ENCODE measurements at places on chromosomes 1 and 21.
A peak's percentile ranks its signal among the peaks of the same experiment; 100 is the strongest.

- no peak for DNase-seq
Observed at GRCh38 chr1:27374362-27375086, at the start of gene FCN3. TSS of gene FCN3 (minus strand) at chr1:27374824. CDS start at chr1:27374818, 6 bp downstream.

- no peak for DNase-seq
Observed at GRCh38 chr1:90753556-90753955, 36.5 kb upstream of the BARHL2 start.

- DNase-seq = no peak
Observed at GRCh38 chr1:78501203-78501602, 10.4 kb downstream of the PTGFR start.

- no peak for DNase-seq
Observed at GRCh38 chr1:161739865-161740566, 9.6 kb upstream of the DUSP12 start.

DNA sequence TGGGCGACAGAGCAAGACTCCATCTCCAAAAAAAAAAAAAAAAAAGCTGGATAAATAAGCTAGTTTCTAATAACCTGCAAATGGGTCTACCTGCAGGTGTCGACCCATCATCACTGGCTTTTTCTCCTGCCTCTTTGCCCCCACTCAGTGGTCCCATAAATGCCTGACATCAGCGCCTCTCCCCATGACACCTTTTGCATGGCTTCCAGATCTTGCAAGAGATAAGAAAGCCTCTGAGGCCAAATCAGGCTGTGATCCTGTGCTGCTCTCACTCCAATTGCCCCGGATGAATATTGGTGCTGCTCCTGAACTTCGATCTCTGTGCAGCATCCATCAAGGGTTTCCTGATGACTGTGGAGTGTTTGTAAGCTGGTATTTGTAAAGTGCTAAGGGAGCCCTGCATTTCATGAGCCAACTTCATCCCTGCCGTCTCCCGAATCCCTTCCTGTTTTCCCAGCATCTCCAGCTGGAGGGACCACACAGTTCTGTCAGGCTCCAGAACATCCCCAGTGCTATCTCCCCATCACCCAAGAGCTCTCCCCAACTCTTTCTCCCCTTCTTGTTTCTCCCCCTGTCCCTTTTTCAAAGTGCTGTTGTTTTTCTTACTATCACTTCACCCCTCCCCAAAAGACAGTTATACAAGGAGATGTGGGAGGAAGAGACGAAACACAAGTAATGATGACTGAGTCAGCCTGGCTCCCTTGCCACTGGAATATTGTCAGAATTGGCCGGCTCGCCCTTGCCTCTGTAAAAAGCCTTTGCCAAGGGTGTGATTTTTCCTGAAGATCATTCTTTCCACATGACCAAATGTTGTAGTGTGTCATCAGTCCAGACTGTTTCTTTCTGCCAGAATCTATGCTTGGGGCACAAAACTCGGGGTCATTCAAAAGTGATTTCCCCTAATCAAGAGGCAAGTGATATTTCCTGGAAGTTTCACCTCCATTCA lies 2.8 kb upstream of the EFHD2 start:
- no peak for DNase-seq

- peak; percentile 53 for DNase-seq
Observed at GRCh38 chr1:222777977-222778376, 36.9 kb upstream of the DISP1 start.

- peak; percentile 3 for DNase-seq
Observed at GRCh38 chr1:200979574-200980451, 43.7 kb downstream of the KIF21B start.

DNA sequence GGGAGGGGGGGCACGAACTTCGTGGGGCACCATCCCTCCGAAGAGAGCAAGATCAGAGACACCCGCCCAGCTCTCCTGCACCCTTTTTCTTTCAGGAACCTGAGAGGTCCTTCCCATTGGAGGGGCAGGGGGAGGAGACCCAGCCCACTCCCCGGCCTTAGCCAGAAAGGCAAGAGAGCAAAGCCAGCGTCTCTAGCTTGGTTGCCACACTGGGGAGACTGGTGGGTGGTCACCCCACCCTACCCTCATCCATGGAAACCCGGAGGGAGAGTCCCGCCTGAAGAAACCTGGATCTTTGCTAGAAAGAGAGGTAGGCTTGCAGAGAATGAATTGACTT lies 246 bp downstream of the ATP2B4 start:
- DNase-seq = peak; percentile 70

DNA sequence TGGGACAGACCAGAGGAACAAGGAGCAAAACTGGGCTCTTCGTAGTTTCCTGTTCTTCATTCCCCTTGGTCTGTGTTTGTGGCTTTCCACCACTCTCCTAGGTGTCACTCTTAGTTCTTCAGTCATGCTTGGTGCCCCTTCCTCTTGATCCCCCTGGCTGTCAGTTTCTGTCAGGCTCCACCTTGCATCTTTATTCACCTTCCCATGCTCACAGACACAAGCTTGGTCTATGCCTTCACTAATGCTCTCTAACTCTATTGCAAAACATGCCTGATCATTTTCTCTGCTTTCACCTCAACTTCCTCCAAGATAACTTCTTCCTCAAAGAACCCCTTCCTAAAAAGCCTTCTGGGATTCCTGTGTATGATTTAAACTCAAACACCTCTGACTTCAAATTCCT lies 122.9 kb downstream of the GLUL start:
- DNase-seq = no peak

- peak; percentile 32 for DNase-seq
Observed at GRCh38 chr1:68231627-68232288, 565 bp downstream of the WLS start.

DNA sequence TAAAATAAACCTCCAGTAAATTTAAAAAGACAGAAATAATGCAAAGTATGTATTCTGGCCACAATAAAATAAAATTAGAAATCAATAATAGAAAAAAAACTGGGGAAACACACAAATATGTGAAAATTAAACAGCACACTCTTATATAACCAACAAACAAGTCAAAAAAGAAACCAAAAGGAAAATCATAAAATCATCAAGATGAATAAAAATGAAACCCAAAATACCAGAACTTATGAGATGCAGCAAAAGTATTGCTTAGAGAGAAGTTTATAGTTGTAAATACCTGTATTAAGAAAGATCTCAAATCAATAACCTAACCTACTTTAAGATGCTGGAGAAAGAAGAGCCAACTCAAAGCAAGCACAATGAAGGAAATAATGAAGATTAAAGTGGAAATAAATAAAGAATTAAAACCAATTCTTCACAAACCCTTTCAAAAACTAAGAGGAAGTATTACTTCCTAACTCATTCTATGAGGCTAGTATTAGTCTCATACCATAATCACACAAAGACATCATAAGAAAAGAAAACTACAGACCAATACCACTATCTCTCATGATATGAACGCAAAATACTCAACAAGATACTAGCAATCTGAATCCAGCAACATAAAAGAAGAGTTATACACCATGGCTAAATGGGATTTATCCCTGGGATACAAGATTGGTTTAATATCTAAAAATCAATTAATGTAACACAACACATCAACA lies 6.4 kb upstream of the KRTAP10-3 start:
- no peak for DNase-seq

GRCh38 chr1:238060061-238060460 lies 169.3 kb upstream of the ZP4 start:
- no peak for DNase-seq

DNA sequence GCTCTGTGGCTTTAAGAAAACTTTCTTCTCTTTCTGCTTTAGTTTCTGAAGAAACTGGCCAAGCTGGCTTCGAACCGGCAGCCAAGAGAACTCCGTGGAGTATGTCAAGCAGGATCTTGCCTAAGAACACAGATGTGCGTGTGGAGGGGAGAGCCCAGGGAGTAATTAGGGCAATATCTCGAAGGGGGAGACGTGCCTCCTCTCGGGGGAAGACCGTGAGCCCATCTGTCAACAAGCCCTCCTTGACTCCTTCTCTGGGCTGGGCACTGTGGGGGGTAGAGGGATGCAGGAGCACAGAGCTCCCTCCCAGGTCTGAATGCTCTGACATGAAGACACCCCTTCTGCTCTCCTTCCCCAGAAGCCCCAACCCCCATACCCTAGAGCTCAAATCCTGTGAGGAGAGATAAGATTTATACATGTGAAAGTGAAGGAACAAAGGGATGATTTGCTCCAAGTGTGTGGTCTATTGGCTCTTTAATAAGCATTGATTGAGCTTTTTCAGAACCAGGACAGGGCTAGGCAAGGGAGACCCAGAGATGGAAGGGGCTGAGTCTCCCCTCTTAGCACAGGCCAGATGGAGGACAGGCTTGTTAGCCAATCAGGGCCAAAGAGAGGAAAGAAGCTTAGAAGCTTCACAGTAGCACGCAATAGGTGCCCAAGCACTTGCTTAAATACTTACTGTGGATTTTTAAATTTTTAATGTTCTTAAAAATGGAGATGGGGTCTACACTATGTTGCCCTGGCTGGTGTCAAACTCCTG lies 37.5 kb downstream of the EDN2 start:
- DNase-seq = no peak

- no peak for DNase-seq
Observed at GRCh38 chr21:26448751-26449150, 124.3 kb downstream of the CYYR1 start.

DNA sequence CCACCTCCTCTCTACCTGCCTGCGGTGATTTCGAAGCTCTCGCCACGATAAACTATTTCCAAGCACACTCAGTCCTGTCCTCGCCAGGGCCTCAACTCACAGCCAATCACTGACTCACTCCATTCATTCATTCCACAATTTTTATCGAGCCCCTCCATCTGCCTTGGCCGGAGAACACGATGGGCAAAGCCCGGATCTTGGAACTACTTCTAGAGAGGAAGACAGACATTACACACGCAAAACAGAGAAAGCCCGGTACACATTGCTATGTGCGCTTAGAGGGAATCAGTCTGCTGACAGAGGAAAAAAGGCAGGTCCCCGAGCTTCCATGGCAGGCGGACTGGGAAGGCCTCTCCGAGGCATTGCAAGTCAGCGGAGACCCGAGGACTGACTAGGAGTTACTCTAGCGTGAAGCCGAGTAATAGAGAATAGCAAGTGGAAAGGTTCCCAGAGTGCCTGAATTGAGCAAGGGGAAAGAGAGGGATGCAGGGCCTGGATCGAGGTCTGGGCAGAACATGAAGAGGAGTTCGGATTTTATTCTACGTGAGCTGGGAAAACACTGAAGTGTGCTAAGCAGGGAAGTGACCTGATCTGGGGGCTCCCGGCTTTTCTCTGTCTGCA lies 54.2 kb upstream of the DNAJC6 start:
- no peak for DNase-seq

DNA sequence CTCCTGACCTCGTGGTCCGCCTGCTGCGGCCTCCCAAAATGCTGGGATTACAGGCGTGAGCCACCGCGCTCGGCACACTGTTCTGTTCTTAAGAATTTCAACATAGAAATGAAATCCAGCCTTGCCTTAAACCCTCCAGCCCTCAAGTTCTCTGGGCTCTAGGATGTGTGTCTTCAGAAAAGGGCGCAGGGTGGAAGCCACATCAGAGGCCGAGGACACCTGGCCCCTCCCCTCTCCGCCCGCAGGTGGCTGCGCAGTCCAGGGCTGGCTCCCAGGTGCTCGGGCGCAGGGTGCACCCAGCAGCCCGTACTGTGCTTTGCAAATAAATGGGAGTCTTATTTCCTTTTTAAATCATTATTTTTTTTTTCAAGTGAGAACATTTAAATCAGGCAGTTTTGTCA lies 2.0 kb upstream of the C1orf174 start:
- DNase-seq = no peak

DNA sequence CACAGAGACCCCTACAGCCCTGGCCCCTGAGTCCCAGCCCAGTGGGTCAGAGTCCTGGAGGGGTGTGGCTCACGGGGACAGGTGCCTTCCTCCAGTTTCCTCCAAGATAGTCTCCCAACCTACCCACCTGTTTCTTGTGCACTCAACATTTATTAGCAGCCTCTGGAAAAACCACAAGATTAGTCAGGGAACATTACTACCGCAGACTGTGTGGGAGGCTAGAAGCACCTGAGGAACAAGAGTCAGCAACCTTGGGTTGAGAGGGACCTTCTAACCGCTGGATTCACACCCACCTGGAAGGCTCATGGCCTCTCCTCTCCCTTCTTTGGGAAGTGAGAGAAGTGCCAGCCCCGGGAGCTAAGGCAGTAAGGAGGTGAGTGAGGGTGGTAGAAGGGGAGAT lies 22.5 kb upstream of the IKBKE start:
- DNase-seq = no peak

- no peak for DNase-seq
Observed at GRCh38 chr1:8267307-8267706, 50.6 kb upstream of the SLC45A1 start.

DNA sequence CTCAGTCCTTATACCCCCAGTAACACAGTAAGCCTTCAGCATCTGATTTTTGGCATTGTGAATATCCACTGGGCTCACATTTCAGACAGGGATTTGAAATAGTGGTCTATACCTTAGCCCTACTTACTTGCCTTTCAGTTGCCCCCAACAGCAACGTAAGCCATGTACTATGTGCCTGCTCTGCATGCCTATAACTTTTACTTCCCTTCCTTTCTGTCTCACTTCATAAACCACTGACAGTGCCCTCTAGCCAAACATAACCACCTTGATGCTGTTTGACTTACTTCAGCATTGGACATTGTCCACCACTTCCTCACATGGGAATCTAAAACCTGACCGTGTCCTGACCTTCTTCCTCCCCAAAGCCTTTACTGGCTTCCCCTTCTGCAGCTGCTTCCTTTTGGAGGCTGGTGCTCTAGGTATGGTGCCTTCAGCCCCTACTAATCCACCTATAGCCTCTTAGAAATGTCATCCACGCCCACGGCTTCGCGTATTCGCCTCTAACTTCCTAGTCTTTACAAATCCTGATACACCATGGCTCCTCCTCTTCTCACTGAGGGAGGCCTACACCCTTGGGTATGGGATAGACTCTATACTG lies 3.6 kb upstream of the ZNF672 start:
- no peak for DNase-seq

DNA sequence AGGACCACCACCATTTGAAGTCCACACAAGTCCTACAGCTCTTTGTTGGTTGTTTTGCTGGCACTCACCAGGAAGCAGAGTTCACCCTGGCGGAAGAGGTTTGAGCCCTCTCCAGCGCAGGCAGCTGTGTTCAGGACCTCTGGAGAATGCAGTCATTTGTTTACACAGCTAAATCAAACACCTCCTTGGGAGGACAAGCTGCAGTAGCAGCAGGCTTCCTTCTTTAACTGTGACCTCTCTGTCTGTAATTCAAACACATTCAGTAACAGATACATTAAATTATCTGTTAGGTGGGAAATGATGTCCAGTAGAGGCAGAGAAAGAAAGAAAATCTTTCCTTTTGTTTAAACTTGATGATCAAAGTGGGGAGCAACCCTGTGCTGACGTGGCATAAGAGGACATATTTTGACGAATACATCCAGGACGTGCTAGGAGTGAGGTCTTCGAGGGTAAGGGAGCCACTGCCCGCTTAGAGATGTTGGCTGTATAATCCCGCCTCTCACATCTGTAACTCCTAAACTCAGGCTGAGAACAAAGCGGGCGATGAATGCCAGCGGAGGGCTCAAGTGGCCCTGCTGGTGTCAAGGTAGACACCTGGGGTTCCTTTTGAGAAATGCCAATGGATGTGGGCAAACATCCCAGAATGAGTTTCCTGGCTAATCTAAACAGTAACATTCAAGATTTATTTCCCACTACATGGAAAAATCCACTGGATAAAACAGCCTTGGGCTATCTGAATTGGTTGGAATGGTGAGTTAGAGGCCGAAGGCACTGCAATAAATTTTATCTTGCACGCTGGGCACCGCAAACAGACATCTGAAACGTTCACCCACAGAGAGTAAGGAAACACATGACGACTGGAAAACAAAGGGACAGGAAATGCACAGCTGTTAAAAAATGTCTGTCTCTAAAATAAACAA lies 51.7 kb downstream of the ABCA4 start:
- peak; percentile 63 for DNase-seq

- DNase-seq = peak; percentile 79
Observed at GRCh38 chr1:44947063-44947773, 39.2 kb downstream of the EIF2B3 start.

All from NCI-H774 (cell line).